IPS DF 6.9 (cell line): ENCODE measurements at places on chromosomes 7 and 10.

GRCh38 chr7:16604054-16604453 lies 41.5 kb downstream of the ANKMY2 start:
- DNase-seq = no peak

DNA sequence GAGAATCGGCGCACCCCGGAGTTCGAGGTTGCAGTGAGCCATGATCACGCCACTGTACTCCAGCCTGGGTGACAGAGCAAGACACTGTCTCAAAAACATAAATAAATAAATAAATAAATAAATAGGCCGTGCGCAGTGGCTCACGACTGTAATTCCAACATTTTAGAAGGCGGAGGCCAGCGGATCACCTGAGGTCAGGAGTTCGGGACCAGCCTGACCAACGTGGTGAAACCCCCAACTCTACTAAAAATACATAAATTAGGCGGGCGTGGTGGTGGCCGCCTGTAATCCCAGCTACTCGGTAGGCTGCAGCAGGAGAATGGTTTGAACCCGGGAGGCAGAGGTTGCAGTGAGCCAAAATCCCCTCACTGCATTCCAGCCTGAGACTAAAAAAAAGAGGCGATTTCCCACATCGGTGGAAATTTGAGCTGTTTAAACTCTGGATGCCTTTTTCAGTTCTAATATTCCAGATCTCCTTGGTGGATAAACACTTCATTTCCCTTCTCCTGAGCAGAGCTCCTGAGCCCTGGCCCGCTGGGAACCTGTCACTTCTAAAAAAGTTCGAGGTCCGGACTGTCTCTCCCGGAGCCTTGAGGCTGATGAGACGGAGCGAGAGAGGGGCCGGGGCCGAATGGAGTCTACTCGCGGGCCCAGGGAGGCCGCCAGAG lies 2.0 kb upstream of the NFKB2 start:
- DNase-seq = no peak

DNA sequence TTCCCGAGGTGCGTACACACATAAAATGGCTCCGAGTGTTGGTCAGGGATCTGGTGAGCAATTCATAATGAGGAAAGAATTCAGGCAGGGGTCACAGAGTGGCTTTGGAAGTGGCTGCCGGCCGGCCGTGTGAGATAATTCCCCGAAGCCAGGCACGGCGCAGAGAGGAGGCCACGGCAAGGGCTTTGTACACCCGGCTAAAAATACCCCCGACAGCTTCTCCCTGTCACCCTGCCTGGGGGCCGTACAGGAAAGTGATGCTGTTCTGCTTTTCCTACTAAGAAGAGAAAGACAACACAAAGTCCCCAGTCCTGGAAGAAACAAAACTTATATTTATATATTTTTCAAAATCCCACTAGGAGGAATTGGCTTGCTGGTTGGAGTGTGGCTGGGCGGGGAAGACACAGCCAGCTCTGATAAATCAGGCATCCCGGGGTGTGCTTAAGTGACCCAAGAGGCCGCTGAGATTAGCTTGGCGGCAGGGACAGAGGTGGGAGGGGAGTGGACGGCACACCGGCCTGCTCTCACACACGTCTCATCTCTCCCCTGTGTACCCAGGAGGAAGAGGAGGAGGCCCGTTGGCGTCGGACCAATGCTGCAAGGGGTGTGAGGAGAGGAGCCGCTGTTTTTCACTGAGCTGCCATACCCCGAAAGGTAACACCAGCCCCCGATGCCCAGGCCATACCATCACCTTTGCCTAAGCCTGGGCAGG lies 70.5 kb downstream of the ZMIZ1 start:
- no peak for DNase-seq

GRCh38 chr10:132884041-132884440 lies 58.3 kb downstream of the CFAP46 start:
- DNase-seq = no peak

DNA sequence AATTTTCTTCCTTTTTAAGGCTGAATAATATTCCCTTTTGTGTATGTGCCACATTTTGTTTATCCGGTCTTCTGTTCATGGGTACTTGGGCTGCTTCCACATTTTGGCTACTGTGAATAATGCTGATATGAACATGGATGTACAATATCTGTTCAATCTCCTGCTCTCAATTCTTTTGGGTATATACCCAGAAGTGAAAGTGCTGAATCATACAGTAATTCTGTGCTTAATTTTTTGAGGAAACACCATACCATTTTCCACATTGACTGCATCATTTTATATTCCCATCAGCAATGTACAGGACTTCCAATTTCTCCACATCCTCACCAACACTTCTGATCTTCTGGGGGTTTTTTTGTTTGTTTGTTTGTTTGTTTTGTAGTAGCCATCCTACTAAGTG lies 135.0 kb upstream of the INHBA start:
- DNase-seq = no peak

DNA sequence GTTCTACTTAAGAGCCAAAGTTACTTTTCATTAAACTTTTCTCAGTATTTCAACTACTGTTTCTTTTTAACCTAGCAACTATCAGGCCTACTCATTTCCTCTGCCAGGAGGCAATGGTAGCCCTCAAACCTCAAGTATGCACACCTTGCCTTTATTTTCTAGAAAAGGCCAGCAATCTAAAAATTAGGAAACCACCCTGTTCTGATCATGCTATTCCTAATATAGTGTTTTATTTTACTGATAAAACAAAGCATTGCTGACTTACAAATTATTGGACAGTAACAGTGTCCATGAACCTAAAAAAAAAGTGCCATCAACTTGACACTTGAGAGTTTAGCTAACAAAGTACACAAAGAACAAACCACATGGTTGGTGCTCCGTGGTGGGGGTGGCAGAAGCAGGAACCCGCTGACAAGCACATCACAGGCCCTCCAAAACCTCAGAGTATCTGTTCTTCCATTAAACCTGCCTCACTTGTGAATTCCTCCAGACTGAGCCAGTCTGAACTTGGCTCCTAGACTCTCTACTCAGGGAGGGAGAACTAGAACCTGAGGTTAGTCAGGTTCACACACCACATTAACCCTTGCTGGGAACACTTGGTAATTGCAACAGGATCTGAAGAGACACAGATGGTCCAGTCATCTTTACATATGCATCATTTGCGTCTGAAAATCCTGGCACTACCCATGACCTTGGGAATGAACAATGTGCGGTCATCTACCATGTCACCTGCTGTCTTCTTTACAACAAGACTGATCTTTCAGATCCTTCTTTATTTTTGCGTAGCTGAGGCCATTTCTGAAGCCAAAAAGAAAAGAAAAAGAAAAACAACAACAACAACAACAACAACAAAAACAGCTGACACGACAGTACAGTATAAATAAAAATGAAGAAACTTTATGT lies 31.9 kb downstream of the PIP4K2A start:
- DNase-seq = no peak

GRCh38 chr7:28835800-28836199 lies 122.3 kb downstream of the TRIL start:
- DNase-seq = no peak

DNA sequence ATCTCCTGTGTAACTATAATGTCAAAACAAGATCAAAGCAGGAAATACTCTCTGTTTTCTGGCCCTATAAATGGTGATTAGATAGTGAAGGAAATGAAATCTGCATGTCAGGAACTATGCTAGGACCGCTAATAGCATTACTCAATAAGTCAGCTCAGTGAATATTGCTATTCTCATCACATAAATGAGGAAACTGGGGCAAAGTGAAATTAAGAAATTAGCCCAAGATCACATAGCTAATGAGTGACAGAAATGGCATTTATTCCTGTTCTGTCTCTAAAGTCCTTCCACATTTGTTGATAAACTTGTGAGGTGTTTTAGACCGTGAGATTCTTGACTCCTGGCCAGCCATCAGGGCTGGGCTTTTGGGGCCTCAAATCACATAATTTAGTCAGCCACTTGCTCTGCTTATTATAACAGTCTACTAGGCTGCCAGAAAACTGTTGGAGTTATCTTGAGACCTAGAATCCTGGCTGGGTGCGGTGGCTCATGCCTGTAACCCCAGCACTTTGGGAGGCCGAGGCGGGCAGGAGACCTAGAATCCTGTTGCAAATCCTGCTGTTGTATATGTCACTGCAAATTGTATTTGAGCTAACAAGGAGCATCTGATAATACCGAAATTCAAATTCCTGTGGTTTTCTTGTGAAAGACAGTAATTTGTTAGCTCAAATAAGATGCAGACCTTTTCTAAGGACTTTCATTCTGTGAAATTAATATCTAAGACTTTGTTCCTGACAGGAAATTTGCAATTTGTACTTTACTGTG lies 66.5 kb upstream of the SHTN1 start:
- DNase-seq = no peak

DNA sequence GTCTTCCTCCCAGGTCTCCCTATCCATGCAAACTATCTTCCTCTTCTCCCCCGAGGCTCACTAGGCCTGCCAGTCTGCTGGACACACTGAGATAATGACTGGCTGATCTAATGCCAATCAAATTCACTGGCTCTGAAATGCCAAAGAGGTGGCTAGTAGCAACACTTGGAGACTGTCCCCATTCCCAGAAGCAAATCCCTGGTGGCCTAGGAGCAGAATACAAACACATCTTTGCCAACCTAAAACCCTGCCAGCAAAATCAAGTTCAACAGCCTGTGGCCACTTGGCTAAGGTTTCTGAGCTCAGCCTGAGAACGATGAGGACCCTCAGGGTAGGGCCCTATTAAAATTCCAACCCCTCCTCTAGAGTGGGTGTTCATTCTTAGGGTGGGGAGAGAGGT lies 46.6 kb downstream of the SH3PXD2A start:
- DNase-seq = no peak

DNA sequence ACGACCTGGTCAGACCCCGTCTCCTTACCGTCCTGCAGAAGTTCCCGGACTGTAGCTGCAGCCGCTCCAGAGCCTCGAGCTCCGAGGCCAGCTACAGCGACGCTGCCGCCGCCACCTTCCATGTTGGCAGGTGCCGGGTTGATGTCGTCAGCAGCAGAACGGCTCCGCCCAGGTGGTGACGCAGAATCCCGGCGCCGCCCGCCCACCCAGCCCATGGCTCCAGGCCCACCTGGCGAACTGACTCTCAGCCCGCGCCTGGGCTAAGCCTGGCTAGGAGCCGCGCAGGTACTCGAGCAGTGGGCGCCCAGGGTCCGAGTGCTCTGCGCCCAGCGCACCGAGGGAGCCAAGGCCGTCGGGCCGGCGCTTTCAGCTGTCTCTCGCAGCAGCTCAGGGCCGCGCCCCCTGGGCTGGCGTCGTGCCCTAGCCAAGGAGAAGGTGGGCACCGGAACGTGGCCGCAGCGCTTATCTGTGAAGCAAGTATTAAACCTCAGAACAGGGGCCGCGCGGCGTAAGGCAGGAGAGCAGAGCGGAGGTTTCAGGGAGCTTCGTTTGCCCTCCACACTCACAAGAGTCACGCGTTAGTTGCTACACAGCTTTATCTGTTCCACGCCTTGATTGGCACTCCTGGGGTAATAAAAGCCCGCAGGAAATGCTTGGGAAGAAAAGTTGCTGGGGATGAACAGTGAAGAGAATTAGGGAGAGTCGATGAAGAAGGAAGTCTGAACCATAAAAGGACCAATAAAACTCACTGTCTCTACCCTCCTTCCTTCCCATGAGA lies at the start of the genes COG5 and DUS4L:
TSS of gene COG5 (minus strand) at position 146 of the 778 bp plus-strand sequence. CDS start at position 122, 24 bp downstream.
TSS of gene DUS4L (plus strand) at position 197 of the 778 bp plus-strand sequence. CDS start 3,100 bp downstream, outside the sequence.
- peak; percentile 47 for DNase-seq

DNA sequence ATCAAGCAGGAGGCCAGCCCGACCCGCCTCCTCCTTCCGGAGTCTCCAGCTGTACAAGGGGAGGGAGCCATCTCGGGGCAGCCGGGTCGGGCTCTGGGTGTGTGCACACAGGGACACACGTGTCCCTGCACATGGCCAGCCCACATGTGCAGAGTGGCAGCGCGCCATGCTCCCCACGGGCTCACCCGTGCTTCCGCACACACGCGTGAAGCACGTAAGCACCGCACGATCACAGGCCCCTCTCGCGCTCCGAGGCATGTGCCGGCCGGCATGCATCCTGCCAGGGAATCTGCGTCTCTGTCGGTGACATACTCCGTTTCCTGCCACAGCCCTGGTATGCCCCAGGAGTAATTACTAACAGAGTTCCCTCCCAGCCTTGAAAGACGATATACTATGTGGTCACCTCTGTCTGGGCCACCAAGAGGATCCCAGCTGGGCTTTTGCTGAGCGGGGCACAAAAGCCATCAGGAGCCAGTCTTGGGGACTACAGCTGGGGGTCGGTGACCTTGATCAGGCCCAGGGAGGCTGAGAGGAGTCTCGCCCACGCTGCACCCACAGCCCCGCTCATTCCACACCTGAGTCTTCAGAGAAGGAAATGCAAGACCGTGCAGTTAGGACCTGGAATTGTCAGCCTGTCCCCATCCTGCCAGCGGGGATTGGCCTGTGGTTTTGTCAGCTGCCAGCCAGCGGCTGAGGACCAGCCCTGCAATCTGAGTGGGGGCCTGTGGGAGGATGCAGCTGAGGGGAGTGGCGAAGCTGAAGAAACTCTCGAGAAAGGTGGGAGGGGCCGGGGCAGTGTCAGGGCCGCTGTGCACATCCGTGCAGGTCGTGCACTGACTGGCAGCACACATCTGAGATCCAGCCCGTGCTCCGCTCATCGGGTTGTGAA lies 11.0 kb upstream of the LFNG start:
- no peak for DNase-seq

GRCh38 chr7:99312316-99313203 lies 13.1 kb upstream of the ARPC1A start:
- DNase-seq = no peak

DNA sequence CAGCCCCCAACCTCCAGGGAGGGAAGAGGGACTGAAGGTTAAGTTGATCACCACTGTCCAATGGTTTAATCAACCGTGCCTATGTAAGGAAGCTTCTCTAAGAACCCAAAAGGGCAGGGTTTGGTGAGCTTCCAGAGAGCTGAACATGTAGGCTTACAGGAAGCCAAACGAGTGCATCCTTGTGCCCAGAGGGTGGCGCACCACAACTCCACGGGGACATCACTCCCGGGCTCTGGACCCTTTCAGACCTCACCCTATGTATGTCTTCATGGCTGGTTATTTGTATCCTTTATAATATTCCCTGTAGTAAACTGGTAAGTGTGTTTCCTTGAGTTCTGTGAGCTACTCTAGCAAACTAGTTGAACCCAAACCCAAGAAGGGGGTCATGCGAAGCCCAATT lies 11.5 kb upstream of the NFKB2 start:
- no peak for DNase-seq

GRCh38 chr7:140719721-140720120 lies 23.2 kb downstream of the NDUFB2 start:
- no peak for DNase-seq

DNA sequence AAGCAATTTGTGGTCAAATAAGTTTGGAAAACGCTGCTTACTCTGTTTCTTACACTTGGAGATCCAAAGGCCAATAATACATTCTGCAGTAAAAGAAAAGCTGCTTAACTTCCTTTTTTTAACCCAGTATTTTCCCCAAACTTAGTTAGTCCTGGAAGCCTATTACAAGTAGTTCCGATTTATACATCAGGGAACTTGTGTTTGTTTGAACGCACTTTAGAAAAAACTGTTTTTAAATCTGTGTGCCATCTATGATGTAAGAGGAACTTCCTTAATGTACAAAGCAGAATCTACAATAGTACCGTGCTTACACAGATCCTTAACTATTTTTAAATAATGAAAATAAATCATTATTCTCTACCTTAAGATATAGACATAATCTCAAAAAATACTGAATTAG lies 23.0 kb downstream of the SFR1 start:
- DNase-seq = no peak

DNA sequence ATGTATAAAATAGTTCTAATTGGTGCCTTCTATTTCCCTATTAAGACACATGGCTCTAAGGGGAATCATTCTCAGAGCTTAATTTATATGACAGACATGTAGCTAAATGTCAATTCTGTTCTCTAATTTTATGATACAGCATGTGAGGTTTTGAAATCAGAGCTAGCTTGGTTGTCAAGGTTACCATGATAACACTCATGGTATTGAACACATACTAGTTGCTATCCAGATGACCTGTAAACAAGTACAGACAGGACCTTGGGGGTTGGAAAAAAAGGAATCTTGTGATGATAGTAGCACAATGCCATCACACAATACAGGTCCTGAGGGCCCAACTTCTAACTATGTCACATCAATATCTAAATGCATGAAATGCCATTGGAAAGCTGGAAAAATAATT lies 49.2 kb downstream of the RHOBTB1 start:
- DNase-seq = no peak
